ENCODE measurements at places on chromosomes 7 and 10. TPM values are rescaled to one million over a fixed set of nuclear protein-coding genes. Genes with fewer than 3 reads are reported as not detected.

The DNAH11 gene
- 0.58 TPM for polyA plus RNA-seq

The TIMM23 gene
- polyA plus RNA-seq, result 107 TPM

The STRIP2 gene
- polyA plus RNA-seq, result 9.0 TPM

The CAMK1D gene
- polyA plus RNA-seq, result 1.1 TPM

The GDF10 gene
- polyA plus RNA-seq, result not detected

The TYSND1 gene
- 12.9 TPM for polyA plus RNA-seq

The FKBP6 gene
- not detected for polyA plus RNA-seq

Measured in kidney (tissue), 22 donors.